AG08396 (cell line): ENCODE measurements at places on chromosomes 16 and 17.

GRCh38 chr17:57766318-57766943 is 21.3 kb upstream of the CCDC182 start:
- no peak for DNase-seq

DNA sequence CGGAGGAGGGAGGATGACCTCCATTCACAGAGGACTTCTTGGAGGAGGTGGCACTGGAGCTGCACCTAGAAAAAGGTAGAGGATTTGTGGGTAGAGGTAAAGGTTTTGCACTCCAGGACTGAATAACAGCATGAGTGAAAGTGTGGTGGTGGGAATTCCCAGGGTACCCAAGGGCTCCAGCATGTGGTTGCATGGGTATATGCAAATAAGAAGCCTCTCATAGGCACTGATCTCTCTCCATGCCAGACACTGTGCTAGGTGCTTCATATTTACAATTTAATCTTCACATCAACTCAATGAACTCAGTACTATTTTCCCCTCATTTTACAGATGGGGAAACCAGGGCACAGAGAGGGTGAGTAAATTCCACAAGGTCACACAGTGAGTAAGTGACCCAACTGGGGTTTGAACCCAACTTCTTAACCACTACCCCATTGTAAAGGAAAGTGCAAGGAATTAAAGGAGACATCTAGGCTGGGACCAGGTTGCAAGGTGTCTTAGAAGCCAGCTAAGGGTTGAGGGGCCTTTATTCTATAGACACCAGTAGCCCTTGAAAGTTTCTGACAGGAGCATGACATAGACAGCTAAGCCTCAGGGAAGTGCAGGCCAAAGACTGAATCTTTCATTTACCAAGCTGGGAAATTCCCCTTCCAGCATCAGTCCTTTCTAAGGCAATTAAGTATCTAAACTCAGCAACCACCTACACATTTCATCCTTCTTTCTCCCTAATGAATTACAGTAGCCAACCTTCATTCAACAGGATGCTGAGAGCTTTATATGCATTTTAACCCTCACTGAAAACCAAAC is 21.3 kb downstream of the SCNN1B start:
- DNase-seq: no peak

DNA sequence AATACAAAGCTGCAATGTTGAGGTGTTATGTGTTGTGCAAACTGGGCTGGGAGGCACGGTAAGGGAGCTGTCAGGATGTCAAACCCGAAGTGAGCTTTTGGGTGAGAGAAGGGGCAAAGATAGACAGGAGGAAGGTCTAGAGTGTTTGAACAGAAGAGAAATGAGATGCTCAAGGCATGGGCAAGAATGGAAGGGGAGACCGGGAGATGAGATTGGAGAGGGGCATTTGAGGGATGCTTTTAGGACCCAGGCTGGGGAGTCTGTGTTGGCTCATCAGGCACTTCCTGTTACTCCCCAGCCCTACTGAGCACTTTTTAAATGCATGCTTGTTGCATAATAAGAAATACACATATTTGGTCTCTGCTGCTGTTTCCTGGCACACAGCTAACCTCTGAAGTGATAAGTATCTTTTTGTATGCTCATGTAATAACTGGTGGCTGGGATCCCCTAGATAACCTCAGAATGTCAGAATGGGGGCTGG is 13.7 kb downstream of the UNC45B start:
- DNase-seq: no peak

DNA sequence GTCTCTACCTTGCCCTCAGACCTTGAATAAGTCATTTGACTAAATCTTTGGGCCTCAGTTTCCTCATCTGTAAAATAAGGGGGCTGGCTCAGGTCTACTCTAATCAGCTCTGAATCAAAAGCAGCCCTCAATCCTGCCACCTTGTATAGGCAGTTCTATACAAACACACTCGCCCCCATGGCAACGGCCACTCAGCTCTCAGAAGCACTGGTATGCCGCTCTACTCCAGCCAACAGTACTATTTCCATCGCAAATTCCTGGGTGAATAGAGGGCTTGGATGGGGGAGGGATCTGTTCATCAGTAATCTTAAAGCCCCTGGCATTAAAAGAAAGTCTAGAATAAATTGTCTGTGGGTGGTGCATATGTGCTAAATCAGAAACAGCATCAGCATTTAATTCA is 21.2 kb upstream of the TAOK1 start:
- DNase-seq: peak; percentile 24

- DNase-seq: no peak
Observed at GRCh38 chr16:26531290-26531730, 535.4 kb upstream of the C16orf82 start.

DNA sequence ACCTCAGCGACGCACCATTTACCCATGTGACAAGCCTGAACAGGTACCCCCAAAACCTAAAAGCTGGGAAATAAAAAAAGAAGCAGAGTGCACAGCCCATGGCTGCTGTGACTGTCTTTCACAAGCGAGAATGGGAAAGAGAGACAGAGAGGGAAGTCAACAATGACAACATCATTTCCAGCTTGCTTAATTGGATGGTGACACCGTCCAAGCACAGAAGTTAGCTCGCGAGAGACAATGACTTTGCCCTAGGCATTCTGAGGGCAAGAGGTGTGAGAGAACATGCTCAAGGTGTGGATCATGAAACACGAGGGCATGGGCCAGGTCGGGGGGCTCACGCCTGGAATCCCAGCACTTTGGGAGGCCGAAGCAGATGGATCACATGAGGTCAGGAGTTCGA is 19.3 kb upstream of the NSMCE1 start:
- DNase-seq: no peak

DNA sequence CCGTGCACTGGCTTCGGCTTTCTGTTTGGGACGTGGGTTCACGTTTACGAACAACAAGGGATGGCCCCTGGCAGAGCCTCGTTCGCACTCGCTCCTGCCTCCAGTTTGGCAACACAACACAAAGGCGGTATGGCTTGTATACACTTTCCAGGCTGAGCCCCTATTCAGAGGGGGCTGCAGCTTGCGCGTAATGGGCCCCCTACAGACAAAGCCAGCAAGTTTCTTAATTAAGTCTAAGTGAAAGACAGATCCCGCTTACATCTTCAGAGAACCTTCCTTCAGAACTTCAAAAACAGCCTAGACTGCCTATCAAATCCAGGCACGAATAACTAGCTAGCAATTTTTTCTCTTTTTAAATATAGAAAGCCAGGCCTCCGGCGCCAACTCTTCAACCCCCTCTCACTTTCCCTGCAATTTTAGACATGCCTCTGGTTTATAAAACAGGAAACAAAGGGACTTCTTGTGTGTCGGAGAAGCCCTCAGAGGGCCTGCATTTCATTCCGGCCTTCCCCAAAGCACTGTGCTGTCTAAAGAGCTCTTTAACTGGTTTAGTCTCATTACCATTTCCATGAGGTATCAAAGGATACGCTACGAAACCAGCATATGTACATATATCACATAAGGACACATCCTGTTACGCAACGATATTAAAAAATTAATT is 244.9 kb downstream of the STX8 start:
- no peak for DNase-seq

GRCh38 chr16:85524630-85525419 is 88.3 kb upstream of the GSE1 start:
- DNase-seq: no peak

GRCh38 chr16:87062569-87063442 is 254.4 kb downstream of the C16orf95 start:
- peak; percentile 92 for DNase-seq

DNA sequence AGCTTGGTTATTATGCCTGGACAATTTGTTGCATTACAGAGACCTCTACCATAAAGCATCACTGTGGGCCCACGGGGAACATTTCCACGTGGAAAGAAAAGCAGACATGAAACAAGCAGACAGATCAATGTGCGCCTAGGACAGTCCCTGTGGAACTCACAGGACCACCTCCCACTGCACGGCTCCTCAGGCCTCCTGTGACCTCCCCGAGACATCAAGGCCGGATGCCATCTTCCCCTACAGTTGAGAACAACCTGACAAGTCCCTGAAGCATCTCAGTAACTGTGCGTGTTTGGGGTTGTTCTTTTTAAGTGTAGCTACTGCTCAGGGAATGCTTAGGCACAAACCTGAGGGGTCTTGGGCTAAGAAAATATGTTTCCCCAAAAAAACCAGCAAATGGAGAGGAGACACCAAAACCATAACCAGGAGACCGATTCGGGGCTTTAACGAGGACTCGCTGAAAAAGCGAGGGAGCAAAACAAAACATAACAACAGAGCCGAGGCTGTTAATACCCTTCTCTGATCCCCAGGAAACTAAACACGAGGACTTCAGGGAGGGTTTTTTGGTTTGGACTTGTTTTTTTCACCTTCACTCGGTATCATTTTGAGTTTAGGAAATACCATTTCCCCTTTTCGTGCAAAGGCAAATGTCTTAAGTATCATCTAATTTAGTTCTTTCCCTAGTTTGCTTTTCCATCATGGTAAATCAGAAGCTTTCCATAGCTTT is 87.1 kb downstream of the CYTH1 start:
- no peak for DNase-seq

DNA sequence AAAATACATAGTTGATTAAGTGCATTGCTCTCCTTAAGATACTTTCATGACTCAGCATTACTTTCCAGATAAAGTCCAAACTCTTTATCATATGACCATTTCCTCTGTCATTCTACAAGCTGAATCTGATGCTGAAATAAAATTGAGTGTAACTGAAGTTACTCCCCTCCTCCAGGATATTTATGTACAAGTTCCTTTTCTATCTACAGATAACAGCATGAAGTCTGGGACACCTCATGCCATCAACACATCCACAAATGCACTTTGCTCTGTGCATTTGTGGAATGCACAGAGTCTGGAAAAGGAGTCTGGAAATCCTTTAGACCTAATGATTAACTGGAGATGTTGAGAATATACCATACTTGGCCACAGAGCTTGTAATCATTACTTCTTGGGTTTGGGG is 60.5 kb downstream of the ACSM2B start:
- DNase-seq: no peak

- DNase-seq: peak; percentile 89
Observed at GRCh38 chr17:80441133-80441578, 26.2 kb downstream of the ENDOV start.

GRCh38 chr17:62981933-62982332 is 15.9 kb downstream of the TANC2 start:
- no peak for DNase-seq

GRCh38 chr17:16398270-16399267 is 16.8 kb upstream of the TRPV2 start:
- no peak for DNase-seq

- no peak for DNase-seq
Observed at GRCh38 chr16:88593910-88594309, 23.7 kb downstream of the ZC3H18 start.

- no peak for DNase-seq
Observed at GRCh38 chr16:30004424-30004776, 6.4 kb downstream of the DOC2A start.

DNA sequence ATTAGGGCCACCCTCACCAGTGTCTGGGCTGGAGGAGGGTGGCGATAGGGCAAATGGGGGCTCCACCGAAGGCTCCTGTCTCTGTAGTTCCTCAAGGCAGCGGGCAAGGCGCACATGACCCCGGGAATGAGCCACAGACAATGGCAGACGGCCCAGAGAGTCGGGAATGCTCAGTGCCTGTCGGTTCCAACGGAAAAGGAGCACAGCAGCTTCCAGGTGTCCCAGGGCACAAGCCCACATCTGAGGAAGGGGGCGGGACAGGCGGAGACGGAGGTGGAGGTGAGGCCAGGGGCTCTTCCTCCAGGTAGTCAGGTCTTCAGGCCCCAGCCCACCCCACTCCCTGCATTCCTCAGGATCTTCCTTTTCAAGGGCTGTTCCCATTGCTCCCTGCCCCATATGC is 5.1 kb upstream of the SPAG7 start:
- DNase-seq: no peak

DNA sequence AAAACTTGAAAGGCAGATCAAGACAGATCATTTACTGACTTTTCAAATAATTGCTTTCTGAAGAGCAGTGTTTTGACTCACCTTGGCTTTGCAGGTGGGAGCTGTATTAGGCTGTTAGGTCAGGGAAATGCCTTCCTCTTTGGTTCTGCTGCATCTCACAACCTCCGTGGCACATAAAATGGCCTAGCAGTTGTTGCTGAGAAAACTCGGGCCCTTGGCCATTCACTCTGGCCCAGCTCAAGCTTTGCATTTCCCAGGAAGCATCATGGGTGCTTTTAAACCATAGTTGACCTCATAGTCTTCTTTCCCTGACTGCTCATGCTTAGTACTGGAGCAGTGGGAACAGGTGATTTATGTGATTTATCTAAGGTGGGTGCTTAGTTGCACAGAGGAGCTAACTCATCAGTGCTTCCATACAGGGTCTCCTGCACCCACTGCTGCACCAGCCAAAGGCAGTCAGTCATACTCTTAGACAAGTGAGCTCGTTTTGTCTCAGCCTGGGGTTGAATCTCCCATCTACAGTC is 83.6 kb downstream of the KSR1 start:
- DNase-seq: no peak

DNA sequence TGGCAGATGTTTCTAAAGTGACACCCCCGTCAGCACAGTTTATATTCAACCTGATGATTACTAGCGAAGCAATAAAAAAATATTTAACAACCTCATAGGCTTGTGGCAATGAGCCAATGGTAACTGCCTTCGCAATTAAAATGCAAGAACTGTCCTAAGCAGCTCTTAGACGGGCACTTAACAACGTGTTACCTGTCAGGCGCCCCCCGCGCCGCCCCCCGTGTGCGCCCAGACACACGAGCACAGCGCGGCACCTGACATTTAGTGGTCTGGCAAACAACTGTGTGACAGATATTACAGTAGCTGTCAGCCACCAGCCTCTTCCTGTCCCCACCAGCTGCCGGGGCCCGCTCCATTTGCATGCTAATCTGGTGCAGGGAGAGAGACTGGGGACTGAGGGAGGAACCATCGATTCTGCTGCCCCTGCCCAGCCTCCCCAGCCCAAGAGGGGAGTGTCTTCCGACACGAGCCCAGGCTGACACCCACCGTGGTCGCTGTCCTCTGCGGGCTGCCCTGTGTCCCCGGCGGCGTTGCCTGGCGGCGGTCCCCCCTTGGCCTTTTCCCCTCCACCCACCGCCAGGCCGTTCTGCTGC is 12.7 kb downstream of the NDUFAF8 start:
- no peak for DNase-seq

- DNase-seq: peak; percentile 74
Observed at GRCh38 chr16:28181515-28181914, 30.2 kb downstream of the XPO6 start.

DNA sequence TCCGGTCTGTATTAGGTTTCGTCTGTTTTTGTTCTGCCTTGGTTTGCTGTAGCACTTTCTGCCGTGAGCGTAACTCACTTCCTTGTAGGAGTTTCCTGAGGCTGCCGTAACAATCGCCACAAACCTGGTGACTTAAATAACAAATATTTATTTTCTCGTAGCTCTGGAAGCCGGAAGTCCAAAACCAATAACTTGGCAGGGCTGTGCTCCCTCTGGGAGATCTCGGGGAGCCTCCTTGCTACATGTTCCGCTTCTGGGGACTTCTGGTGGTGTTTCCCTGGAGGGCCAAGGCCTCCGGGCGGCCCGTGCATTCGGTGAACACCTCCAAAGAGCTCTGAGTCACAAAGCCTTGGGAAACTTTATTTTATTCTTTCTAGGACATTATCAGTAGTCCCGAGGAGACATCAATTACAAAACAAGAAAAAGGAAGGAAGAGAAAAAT is 6.8 kb upstream of the WDR45B start:
- no peak for DNase-seq
